ENCODE measurements at places on chromosomes 16 and 17.

DNA sequence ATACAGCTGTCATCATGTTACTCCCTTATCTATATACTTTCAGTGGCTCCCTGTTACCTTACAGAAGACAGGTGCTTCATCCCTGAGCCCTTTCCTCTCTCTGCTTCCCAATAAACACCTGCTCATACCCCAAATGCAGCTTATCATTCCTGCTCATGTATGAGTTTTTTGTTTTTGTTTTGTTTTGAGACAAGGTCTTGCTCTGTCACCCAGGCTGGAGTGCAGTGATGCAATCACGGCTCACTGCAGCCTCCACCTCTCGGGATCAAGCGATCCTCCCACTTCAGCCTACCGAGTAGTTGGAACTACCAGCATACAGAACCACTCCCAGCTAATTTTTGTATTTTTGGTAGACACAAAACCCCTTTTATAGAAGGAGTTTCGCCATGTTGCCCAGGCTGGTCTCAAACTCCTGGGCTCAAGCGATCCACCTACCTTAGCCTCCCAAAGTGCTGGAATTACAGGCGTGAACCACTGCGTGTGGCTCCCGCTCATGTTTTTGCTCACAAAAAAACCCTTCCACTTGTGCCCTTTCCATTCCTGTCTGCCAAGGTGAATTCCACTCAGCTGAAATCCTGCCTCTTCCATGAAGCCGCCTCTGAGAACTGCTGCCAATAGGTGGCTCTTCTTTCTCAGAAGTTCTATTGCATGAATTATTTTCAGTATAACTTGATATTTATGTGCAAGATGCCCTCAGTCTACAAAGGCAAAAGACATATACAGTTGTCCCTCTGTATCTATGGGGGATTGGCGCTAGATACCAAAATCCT, 7.9 kb upstream of the RNF157 start:
- no peak for DNase-seq

- DNase-seq: no peak
Measured at GRCh38 chr17:32348483-32348800, 1.5 kb upstream of the ZNF207 start.

DNA sequence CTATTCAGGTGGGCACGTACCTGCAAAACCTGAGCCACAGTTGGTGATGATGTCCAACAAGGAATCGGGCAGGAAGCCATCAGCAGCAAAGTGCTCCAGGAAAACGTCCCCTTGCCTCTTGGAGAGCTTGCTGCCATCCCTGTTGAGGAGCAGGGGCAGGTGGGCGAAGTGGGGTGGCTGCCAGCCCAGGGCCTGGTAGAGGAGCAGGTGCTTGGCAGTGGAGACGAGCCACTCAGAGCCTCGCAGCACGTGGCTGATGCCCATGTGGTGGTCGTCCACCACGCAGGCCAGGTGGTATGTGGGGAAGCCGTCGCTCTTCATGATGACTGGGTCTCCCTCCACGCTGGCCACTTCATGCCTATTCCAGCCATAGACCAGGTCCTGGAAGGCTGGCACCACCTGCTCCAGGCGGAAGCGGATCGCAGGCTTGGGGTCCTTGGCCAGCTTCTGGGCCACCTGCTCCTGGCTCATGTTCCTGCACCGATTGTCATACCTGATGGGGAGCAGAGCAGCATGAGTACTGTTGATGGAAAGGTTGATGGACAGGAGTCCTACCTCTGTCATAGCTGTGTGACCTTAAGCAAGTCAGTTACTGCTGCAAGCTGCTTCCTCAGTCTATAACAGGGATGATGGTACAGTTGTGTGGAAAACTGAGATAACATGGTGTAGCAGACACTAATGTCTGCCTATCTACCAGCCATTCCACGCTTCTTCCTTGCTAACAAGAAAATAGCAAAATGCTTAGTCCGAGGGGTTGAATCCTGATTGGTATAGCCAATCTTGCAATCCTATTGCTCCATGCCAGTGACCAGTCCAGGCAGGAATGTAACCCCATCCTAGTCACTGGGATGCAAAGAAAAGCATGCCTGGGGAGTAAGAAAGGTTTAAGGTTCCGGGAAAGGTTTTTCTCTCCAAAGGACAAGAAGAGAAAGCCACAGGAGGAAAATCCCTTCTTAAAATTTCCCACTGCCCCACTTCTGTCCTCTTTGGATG, 22.0 kb downstream of the EARS2 start:
- no peak for DNase-seq

DNA sequence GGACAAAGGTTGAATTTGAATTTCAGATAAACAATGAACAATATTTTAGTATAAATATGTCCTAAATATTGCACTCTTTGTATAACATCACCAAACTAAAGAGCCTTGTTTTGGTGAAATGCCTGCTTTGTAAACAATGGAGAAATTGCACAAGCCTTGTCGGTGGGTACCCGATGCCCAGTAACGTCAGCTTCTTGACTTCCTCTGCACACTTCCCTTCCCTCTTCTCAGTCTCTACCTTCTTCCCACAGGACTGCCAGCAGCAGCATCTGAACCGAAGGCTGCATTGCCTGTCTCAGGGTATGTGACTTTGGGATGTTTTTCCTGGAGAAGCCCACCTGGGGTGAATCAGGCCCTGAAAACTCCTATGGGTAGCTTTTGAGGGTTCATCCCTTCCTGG, 113.9 kb downstream of the UTP18 start:
- no peak for DNase-seq

DNA sequence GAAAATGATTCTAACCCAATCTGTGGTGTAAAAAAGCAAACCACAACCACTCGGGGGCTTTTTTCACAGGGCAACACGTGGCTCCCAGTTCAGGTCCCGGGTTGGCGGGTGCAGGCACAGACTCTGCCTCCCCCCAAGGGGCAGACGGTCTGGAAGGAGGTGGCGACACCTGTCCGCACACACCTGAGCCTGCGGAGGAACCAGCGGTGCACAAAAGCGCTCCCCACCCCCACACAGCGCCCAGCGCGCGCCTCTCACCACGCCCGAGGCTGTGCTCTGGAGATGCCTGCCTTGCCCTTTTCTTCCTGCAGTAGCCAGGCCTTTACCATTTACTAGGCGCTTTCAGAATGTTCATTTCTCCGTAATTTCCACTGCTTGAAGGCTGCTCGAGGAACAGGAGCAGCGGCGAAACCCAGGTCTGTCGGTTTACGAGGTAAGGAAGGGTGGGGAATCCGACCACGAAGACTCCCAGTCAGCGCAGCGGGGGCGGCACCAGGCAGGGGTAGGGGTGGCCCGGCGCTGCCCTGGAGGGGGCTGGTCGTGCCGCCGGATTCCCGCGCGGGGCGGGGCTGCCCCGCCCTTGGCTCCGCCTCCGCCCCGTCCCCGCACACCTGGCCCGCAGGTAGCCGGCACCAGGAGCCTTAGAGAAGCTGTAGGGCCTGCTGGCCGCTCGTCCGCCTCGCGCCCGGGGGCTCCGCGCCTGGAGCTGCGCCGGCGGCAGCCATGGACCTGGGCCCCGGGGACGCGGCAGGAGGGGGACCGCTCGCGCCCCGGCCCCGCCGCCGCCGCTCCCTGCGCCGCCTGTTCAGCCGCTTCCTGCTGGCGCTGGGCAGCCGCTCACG, at the start of gene USP43:
Gene USP43, plus strand, starts transcription at position 608 of the 842 bp plus-strand sequence. Its CDS starts 116 bp downstream, at position 724.
- DNase-seq: no peak

DNA sequence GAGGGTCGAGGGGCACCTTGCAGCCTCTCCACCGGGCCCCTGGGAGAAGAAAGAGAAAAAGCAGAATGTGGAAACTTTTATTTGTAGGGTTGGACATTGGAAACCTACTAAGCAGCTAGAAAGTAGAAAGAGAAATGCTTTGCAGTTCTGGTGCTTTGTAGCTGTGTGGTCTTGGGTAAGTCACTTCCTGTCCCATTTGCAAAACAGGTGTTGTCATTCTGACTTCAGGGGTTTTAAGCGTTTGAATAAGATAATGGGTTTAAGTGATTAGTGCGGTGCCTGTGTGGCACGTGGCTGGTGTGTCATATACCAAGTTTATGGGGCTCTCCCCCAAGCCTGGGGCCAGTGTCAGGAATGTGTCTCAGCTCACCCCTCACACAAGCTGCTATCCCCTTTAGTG, 1.6 kb downstream of the CA4 start:
- DNase-seq: no peak

DNA sequence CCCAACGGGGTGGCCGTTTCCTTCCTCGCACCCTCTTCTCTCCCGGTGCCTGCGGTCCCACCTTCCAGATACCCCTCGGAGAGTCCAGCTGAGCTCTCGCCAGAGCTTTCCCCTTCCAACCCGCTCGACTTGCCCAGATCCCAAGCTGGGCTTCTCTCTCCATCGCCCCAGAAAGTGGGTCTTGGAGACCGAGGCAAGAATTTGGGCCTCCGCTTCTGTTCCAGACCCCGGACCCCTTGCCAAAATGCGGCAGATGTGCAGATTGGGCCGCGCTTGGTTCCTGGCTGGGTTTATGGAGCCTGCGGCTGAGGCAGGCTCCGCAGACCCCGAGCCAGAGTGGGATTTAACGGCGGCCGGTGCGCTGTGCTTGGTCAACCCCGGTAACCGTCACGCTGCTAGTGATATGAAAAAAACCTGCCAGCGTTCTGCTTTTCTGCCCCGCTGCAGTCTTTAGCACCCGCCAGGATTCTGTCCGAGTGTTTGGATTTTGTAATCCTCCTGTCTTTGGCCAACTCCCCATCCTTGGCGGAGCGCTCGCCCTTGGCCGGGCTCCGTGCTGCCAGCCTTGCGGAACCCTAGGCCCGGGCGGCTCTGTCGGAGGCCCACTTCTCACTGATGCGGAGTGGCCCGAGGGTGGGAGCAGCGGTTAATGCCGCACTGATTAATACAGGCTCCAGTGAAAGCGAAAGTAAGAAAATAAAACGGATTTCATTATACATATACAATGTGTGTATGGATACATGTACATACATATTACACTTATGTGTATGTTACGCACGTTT, 754 bp upstream of the SLFN11 start:
- DNase-seq: peak; percentile 5

GRCh38 chr16:66486773-66487579, 59.9 kb downstream of the BEAN1 start:
- no peak for DNase-seq

- DNase-seq: no peak
Measured at GRCh38 chr17:78523934-78524655, 53.1 kb downstream of the DNAH17 start.

DNA sequence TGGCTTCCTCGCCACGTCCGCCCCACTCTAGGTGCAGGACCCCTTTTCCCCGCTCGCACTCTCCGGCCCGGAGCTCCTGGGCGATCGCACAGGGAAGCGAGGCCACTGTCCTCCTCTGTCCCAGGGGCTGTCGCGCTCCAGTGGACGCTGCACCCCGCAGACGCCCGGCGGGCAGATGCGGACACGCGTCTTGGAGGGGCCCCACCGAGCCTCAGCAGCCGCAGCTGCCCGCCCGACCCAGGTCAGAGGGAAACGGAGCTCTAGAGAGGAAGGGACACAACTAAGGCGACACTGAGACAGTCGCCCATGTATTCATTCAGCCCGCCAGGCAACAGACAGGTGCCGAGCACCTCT, 726 bp upstream of the SLC13A5 start:
- no peak for DNase-seq

DNA sequence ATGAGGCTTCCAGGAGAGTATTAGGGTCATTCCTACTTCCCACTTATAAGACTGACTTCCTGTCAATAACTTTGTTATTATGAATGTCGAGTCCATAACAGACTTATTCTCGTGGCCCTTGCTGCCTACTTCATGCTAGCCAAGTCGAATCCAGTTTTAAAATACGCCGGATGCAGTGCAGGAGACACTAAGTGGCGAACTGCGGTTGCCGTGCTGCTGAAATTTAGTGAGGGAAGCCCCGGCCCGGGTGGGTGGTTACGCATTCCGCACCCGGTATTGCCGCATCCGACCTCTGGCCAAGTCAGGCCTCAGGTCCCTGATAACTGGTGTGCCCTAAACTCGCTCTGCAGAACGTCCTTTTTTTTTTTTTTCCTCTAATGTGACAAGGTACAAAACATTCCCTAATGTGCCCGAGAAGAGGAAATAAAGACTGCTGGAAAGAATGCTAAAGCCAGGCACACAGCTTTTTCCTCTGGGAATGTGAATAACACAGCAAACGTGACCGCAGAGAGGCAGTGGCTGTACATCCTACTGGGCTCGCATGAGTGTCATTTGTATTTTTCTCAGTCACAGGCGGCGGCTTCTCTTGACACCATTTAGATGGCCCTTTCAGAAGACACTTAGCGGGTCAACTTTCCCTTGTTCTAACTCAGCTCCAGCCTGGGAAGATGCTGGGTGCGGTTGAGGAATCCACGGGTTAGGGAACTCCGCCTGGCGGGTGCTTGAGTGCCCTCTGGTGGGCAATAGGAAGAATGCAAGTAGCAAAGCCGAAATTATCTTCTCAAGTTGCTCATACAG, 7.1 kb upstream of the AKTIP start:
- DNase-seq: no peak

DNA sequence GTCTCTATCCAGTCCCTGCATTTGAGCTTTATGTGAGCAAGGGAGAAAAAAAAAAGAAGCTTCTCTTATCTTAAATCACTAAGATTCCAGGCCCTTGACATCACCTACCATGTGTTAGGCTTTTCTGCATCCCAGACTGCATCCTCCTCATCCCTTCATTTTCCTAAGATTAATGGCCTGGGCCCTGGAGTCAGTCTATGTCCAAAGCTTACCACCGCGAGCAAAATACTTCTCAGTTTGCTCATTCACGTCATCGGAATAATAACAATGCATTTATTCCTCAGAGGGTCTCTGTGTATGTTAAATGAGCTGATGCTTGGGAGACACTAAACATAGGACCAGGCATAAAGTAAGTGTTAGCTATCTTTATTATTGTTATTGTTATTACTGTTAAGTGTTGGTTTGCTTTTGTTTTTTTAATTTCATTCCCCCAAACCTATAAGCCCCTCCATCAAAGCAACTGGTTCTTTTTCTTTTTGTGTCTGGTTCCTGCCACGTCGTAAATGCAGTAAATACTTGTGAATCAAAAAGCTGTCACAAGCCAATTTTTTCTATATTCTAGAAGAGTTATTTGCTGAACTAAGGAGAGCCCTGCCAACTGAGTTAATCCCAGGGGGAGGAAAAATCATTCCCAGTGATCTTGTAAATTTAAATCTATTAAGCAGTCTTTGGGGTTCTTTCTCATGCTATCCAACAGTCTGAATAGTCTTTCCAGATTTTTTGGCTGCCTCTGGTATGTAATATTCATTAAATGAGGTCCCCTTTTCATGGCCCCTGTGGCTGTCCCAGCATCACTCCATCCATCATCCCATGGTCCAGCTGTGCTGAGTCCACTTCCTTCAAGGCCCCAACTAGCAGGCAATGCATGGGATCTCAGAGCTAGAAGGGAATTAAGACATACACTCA, 46.5 kb downstream of the VAT1L start:
- DNase-seq: no peak

GRCh38 chr16:71894229-71894920, 956 bp upstream of the IST1 start:
- no peak for DNase-seq

DNA sequence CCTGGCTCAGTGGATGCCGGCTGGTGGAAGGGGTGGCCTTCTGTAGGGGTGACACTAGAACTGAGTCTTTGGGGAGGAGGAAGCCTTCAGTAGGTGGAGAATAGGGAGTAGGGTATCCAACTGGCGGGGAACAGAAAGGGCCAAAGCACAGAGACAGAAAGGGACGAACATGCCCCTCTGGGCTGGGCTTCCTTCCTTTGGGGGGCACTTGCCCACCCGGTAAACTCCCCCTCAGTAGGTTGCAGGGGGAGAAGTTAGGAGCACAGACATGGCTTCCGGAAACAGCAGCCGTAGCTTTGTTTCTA, 774 bp downstream of the ENGASE start:
- DNase-seq: no peak

Data from anterior cingulate cortex (tissue), 58 donors.